ENCODE measurements at places on chromosomes 7 and 10.

DNA sequence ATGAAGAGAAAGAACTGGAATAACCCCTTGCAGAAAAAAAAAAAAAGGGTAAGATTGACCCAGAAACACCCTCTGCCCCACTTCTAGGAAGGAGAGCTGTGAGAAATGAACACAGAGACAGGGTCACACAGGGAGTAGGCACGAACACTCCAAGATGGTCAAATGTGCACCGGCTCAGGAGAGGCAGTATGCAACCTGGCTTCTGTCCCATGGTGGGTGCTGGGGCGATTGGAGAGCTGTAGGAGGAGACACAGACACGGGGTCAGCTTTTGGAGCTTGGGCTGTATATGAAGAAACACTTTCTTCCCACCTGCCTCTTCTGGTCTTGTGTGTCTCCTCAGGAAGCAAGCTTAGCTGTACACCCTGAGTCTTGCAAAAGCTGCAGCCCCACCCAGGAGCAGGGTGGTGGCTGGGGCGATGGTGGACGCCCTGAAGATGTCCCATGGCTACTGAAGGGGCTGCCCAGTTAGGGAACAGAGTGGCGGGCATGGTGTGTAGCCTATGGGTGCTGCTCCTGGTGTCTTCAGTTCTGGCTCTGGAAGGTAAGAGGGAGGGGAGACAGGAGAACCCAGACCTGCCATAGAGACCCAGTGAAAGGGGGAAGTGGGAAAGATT is 8.0 kb downstream of the EPHB6 start:
- no peak overlapping the region for H3K4me3 ChIP-seq
- no peaks in the 10 kb centered on the region for H3K27me3 ChIP-seq
- H3K27ac ChIP-seq, result no peak overlapping the region
- no peaks in the 10 kb centered on the region for H3K36me3 ChIP-seq
- H3K4me1 ChIP-seq, result peaks cover 5% of the 10 kb centered on the region
- no peak for DNase-seq

GRCh38 chr7:70051726-70052125 is 453.5 kb downstream of the AUTS2 start:
- H3K36me3 ChIP-seq, result no peaks in the 10 kb centered on the region
- H3K4me3 ChIP-seq, result no peak overlapping the region
- no peak overlapping the region for H3K27ac ChIP-seq
- H3K27me3 ChIP-seq, result no peaks in the 10 kb centered on the region
- H3K4me1 ChIP-seq, result no peaks in the 10 kb centered on the region

- no peak overlapping the region for H3K27ac ChIP-seq
- H3K4me1 ChIP-seq, result no peaks in the 10 kb centered on the region
- no peak overlapping the region for H3K4me3 ChIP-seq
- peaks cover 2% of the 10 kb centered on the region for H3K36me3 ChIP-seq
Observed at GRCh38 chr10:4945766-4946717, 17.2 kb upstream of the AKR1C1 start.

- no peaks in the 10 kb centered on the region for H3K4me1 ChIP-seq
- no peak for DNase-seq
- no peak overlapping the region for H3K27ac ChIP-seq
- no peaks in the 10 kb centered on the region for H3K36me3 ChIP-seq
- H3K4me3 ChIP-seq, result no peak overlapping the region
Observed at GRCh38 chr7:10632712-10633111, 341.0 kb upstream of the PHF14 start.

- peak overlapping the region; percentile 86 for H3K4me3 ChIP-seq
- DNase-seq, result no peak
- H3K4me1 ChIP-seq, result peaks cover 11% of the 10 kb centered on the region
- H3K27ac ChIP-seq, result peak overlapping the region; percentile 90
- peaks cover 15% of the 10 kb centered on the region for H3K36me3 ChIP-seq
- peaks cover 4% of the 10 kb centered on the region for H3K27me3 ChIP-seq
Observed at GRCh38 chr10:42781893-42782445, 626 bp upstream of the BMS1 start.

DNA sequence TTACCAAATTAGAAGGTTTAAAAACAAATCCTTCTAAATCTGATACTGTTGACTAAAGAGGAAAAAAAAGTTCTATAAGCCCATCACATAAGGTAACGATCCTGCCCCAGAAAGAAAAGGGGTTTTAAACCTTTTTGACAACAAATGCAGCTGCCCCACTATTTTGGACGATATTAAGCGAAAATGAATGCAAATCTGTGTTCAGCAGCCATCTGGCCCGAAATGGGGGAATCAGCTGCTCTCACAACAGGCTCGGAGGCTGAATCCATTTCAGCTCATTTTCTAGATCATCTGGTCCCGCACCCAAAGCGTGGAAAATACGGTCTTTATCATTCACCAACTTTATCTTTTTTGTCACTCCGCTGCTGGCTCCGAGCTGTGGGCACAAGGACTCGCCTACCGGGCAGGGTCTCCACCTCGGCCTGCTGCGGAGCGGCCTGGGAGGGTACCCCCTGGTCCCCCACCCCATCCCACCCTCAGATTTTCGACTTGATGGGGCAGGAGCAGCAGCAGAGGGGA is 2.4 kb upstream of the EBF3 start:
- no peak for DNase-seq
- H3K4me3 ChIP-seq, result no peak overlapping the region
- H3K4me1 ChIP-seq, result peaks cover 31% of the 10 kb centered on the region
- H3K27ac ChIP-seq, result no peak overlapping the region
- peaks cover 79% of the 10 kb centered on the region for H3K27me3 ChIP-seq

- no peak overlapping the region for H3K27ac ChIP-seq
- DNase-seq, result no peak
- H3K27me3 ChIP-seq, result no peaks in the 10 kb centered on the region
- peaks cover 2% of the 10 kb centered on the region for H3K36me3 ChIP-seq
- no peaks in the 10 kb centered on the region for H3K4me1 ChIP-seq
Observed at GRCh38 chr10:121947343-121948330, 19.8 kb upstream of the ATE1 start.

DNA sequence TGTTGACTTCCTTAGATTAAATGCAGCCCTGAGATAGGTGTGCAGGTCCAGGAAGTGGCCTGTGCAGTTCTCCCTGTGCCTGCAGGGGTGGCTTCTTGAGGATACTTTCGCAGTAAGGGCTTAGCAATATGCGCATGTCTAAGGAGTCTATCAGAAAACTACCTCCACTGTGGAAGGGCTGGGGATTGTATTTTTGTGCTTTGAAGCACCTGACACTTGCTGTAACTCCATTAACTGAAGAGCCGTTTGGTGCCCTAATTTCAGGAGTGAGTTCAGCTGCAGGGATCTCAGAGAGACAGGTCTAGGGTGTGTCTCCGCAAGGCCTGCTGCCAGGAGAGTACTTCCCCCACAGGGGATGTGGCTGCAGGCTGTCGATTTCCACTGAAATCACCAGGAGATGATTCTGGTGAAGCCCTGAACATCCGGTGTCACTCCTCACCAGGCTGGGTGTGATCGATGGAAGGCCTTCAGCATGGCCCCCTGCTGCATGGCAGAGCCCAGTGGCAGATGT is 35.5 kb downstream of the IKZF1 start:
- peak; percentile 62 for DNase-seq
- H3K27me3 ChIP-seq, result no peaks in the 10 kb centered on the region
- H3K4me1 ChIP-seq, result peaks cover 82% of the 10 kb centered on the region

GRCh38 chr10:1488970-1489548 is 248.3 kb downstream of the ADARB2 start:
- H3K4me1 ChIP-seq, result no peaks in the 10 kb centered on the region
- DNase-seq, result no peak
- H3K4me3 ChIP-seq, result no peak overlapping the region
- no peak overlapping the region for H3K27ac ChIP-seq

GRCh38 chr10:79269969-79270368 is 77.3 kb upstream of the PPIF start:
- no peaks in the 10 kb centered on the region for H3K27me3 ChIP-seq
- H3K4me3 ChIP-seq, result no peak overlapping the region
- no peak for DNase-seq
- H3K27ac ChIP-seq, result no peak overlapping the region
- H3K36me3 ChIP-seq, result no peaks in the 10 kb centered on the region

DNA sequence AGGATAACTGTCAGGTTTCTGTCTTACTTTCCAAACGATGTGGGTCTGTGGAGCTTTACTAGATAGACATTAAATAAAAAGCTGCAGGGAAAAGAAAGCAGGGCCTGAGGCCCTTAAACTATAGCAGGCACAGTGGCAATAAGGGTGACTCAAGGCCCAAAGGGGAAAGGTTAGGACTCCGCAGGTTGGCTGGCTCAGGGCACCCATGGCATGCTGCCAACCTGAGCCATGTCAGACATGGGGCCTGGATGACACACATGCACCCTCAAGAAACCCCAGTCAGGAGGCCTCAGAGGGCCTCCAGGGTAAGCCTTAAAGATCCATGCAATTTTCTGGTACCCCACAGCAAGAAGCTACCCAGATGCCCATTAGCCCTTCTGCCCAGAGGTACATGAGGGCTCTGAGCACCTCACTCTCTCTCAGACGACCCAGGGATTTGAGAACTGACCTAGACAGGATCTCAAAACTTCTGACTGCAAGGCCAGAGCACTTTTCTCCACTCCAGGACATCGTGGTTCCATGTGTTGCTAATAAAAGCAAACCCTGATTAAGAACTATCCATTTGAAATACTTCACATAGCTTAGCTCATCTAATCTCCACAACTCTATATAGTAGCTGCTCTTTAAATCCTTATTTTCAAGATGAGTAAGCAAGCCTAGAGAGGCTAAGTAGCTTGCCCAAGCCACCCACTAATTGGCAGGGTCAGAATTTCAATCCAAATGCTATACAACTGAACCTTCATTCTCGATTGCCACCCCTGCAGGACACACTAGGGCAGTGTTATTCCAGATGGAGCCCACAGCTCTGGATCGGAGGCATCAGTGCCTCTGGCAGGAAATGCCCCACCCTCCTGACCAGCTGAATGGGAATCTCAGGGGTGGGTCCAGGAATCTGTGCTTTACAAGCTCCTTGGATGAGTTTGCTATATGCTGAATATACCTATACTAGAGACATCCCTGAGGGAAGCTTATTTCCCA is 132.5 kb upstream of the EFCAB10 start:
- no peaks in the 10 kb centered on the region for H3K4me1 ChIP-seq
- no peak overlapping the region for H3K4me3 ChIP-seq
- no peaks in the 10 kb centered on the region for H3K27me3 ChIP-seq
- DNase-seq, result no peak
- peaks cover 21% of the 10 kb centered on the region for H3K36me3 ChIP-seq

DNA sequence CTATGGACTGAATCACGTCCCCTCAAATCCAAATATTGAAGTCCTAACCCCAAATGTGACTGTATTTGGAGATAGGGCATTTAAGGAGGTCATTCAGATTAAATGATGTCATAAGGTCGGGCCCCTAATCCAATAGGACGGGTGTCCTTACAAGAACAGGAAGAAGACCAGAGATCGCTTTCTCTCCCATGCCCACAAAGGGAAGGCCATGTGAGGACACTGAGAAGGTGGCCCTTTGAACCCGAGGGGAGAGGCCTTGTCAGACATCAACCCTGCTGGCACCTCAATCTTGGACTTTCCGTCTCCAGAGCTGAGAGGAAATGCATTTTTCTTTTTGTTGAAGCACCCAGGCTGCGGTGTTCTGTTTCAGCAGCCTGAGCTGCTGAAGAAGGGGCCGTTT is 72.3 kb upstream of the KLF6 start:
- peaks cover 9% of the 10 kb centered on the region for H3K4me1 ChIP-seq
- H3K27me3 ChIP-seq, result no peaks in the 10 kb centered on the region
- no peaks in the 10 kb centered on the region for H3K36me3 ChIP-seq
- DNase-seq, result no peak

DNA sequence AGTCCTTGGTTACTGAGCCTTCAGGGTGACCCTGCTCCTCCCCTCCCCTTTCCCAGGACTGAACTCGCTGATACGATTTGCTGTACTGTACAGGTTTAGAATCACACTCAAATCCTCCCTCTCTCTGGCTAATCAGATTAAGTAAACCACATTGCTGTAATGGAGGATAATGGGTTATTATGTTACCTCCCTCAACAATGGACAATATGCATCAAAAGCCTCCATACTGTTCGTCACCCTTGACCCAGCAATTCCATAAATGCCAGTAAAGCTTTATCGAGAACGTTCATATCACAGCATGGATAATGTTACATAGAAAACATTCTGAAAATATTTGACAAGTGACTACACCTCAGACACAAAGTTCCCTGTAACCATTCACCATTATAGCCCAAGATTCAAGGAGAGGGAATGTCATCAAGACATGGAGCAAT is 61.7 kb downstream of the FAM107B start:
- no peak overlapping the region for H3K4me3 ChIP-seq
- no peak for DNase-seq
- no peak overlapping the region for H3K27ac ChIP-seq

DNA sequence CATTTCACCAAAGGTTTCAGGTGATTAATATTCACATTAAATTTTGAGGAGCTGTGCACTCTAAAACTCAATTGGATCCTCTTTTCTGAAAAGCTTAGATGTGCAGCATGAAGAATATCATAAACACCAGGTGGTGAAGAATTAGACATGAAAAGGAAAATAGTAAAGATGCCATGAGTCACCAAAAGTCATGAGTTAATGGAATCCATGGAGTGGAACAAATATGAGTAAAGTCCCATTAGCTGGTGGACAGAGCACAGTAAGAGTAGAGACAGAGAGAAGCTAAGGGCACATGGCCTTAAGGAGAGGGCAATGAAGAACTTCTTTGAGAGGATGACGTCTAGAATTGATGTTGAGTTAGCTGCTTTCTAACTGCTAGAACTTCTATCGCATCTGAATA is 271.6 kb downstream of the CSTF2T start:
- H3K27ac ChIP-seq, result no peak overlapping the region
- no peak overlapping the region for H3K4me3 ChIP-seq
- H3K36me3 ChIP-seq, result no peaks in the 10 kb centered on the region
- H3K4me1 ChIP-seq, result no peaks in the 10 kb centered on the region
- DNase-seq, result no peak

- peaks cover 20% of the 10 kb centered on the region for H3K36me3 ChIP-seq
- no peaks in the 10 kb centered on the region for H3K27me3 ChIP-seq
- peak overlapping the region; percentile 98 for H3K4me3 ChIP-seq
Observed at GRCh38 chr7:23531050-23531793, 559 bp downstream of the TRA2A start.

DNA sequence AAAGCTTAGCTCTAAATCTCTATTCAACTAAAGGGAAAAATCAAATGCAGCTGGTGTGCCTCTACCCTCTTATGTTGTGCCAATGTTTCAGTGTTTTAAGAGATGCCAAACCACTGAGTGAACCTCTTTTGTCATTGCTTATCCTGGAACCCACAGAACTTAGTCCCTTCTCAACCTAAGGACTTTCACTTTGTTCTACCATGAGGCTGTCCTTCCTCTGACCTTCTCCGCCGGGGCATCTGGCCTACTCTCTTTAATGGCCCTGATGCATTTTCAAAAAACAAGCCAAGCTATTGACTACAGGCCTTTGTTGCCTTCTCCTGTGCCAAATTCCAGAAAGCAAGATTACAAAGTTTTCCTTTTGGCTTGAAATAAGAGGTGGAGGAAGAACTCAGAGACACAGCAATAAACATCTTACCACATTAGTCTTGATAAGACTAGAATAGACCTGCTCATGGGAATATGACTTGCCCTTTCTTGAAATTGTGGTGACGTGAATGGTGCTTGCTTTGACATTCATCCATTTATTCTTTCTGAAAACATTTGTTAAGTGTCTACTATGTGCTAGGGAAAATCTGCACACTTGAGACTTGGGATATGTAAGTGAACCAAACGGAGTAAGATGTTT is 253.2 kb upstream of the SMIM30 start:
- DNase-seq, result no peak
- H3K4me1 ChIP-seq, result no peaks in the 10 kb centered on the region
- no peaks in the 10 kb centered on the region for H3K27me3 ChIP-seq
- H3K27ac ChIP-seq, result no peak overlapping the region
- no peak overlapping the region for H3K4me3 ChIP-seq
- no peaks in the 10 kb centered on the region for H3K36me3 ChIP-seq

Measured in activated naive CD8-positive, alpha-beta T cell treated with anti-CD3 and anti-CD28 coated beads for 36 hours (primary cell).